Glomerular endothelial cell (primary cell): ENCODE measurements at places on chromosomes 7 and 10. TPM values are rescaled to one million over a fixed set of nuclear protein-coding genes. Genes with fewer than 3 reads are reported as not detected.

Gene ANKRD2
- total RNA-seq, result 0.24 TPM in 1 of 2 replicates, not detected in the other

Gene C7orf33
- not detected in 2 replicates for total RNA-seq

Gene LIPF
- 0.18 TPM in 1 of 2 replicates, not detected in the other for total RNA-seq

Gene ASB10
- not detected in 2 replicates for total RNA-seq

Gene MYOF
- total RNA-seq, result 260 and 369 TPM in 2 replicates

Gene LRRD1
- 0.12 and 0.24 TPM in 2 replicates for total RNA-seq

Gene CH25H
- not detected in 2 replicates for total RNA-seq

Gene NEUROD6
- total RNA-seq, result not detected in 2 replicates

Gene GPR15LG
- total RNA-seq, result not detected in 2 replicates

Gene GIMAP6
- 75.3 and 82.2 TPM in 2 replicates for total RNA-seq

Gene EXOC4
- 55.7 and 66.2 TPM in 2 replicates for total RNA-seq

Gene APBB1IP
- total RNA-seq, result 0.47 and 0.68 TPM in 2 replicates

Gene HHEX
- 46.6 and 76.5 TPM in 2 replicates for total RNA-seq

Gene DENND2A
- total RNA-seq, result 0.58 and 5.3 TPM in 2 replicates

Gene AVPI1
- total RNA-seq, result 2.4 and 3.0 TPM in 2 replicates

Gene FLNC
- total RNA-seq, result 131 and 170 TPM in 2 replicates

Gene LDB3
- not detected in 2 replicates for total RNA-seq

Gene MPP7
- total RNA-seq, result 0.34 and 0.35 TPM in 2 replicates

Gene WIPF3
- not detected in 2 replicates for total RNA-seq

Gene ETV1
- total RNA-seq, result 6.5 and 15.2 TPM in 2 replicates

Gene POLR2J3
- 16.6 and 21.4 TPM in 2 replicates for total RNA-seq

Gene ATXN7L1
- 8.8 and 11.7 TPM in 2 replicates for total RNA-seq
